ENCODE measurements at places on chromosomes 5 and 9.

- peak; percentile 50 for DNase-seq
Measured at GRCh38 chr5:160269017-160269416, 39.7 kb downstream of the FABP6 start.

DNA sequence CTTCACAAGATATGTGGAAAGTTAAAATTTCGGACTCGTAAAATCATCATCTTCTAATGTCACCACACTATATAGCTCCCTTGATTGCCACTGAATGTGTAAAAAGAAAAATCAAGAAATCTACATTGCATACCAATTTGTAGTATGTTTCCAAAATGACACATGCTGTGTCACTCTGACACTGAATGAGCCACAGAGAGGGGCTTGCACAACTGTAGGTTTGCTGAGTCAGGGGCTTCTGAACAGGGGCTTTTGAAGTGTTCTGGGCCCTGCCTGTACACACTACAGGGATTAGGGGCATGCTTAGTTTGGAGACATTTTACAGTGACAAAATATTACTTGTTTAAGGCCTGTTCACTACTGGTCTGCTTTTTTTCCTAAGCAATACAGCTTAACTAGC lies 234.4 kb upstream of the GRAMD2B start:
- DNase-seq: no peak

- no peak for DNase-seq
Measured at GRCh38 chr5:127863610-127864395, 160.6 kb downstream of the CCDC192 start.

- no peak for DNase-seq
Measured at GRCh38 chr5:65120371-65120967, 351.7 kb downstream of the CWC27 start.

- DNase-seq: no peak
Measured at GRCh38 chr5:79002374-79002773, 17.3 kb upstream of the ARSB start.

DNA sequence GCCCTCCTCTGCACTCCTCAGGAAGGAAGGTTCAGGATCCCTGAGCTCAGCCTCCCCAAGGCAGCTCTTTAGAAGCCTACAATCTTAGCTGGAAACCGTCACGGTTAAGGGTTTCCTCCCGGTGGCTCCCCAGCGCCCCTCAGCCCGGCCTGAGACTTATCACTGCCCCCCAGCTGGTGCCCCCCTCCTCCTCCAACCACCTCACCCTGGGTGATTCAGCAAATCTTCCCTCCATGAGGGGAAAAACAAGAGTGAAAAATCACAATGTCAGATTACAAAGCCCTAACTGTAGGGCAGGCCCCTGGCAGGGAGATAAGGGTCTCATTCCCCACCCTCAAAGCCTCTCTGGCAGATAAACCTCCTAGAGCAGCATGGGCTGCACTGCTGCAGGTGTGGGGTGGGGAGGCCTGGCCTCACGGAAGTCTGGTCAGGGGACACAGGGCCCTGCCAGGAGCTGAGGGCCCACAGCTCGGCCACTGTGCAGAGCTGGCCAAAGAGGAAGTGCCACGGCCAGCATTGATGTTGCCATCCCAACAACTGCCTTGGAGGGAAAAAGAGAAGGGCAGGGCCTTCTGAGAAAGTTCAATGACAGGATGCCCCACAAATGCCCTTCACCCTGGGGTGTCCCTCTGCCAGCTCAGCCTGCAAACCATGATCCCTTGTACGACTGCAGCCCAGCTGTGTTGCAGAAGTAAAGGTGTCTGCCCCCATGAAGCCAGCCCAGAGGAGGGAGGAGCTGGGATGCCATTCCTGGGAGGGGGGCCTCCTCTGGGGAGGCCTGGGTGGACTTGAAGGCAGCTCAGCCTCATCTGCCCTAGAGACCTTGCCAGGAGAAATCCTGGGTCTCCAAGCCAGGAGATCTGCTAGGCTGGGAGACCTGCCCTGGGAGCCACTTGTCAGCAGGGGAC lies 25.9 kb downstream of the GFI1B start:
- DNase-seq: no peak

- no peak for DNase-seq
Measured at GRCh38 chr5:166293892-166294291, 1997.6 kb upstream of the WWC1 start.

DNA sequence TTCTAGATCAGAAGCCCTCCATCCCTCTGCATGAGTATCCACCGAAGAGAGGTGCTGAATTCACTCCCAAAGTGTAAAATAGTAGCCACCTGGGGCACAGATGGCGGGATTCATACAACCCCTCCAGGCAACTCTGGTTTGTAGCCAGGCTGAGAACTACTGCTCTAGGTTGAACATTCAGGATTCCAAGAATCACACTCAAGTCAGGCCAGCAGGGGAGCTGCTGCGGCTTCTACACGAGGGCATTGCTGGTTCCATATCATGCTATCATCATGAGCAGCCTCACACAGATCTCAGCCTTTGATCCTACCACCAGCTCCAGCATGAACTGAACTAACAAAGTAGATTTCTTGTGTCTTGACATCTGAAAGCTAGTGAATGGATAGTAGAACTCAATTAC lies 367.9 kb downstream of the DIRAS2 start:
- DNase-seq: no peak

DNA sequence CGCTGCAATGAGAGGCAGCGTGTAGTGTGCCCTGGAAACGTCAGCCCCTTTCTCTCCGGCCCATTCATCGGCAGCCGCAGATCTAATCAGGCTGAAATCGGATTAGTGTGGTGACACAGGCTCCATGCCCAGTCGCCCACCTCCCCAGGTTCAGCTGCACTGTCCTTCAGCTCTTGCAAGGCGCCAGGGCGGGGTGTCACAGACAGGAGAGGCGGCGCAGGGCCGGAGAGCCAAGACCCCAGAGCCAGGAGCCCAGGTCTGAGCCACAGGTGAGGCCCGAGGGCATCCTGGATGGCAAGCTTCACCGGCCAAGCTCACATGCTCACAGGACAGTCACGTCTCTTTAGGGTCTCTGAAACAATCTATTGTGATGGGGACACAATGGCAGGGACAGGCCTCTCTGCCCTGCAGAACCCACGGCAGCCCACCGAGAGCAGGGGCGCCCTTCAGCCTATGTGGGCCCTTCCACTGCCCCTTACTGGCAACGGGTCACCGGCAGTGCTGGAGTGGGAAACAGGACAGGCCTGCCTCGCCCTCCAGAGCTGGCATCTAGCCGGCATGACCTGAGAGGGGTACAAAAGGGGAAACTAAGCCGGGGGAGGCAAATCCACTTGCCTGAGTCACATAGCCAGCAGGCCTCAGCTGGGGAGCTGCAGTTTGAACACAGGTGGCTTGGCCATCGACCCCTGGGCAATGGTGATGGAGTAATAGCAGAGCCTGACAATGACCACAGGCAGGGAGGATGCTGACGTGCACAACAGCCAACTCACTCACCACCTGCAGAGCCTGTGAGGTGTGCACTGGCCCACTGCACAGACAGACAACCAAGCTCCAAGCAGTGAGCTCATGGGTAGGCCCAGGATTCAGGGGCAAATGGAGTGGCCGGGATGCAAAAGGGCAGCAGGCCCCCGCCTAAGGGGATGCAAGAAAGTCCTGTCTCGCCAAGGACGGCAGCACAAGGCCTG lies 48.1 kb downstream of the VAV2 start:
- no peak for DNase-seq

- no peak for DNase-seq
Measured at GRCh38 chr5:179454356-179454755, 96.0 kb upstream of the RUFY1 start.

GRCh38 chr5:59830536-59831200 lies 62.9 kb downstream of the PDE4D start:
- no peak for DNase-seq

- DNase-seq: no peak
Measured at GRCh38 chr9:101148344-101148743, 119.8 kb downstream of the PLPPR1 start.

GRCh38 chr5:51651476-51651875 lies 268.2 kb downstream of the ISL1 start:
- DNase-seq: no peak

All from nucleus accumbens (tissue), 56 donors.